Breast epithelium (tissue), 4 donors: ENCODE measurements at places on chromosomes 3 and 15.

DNA sequence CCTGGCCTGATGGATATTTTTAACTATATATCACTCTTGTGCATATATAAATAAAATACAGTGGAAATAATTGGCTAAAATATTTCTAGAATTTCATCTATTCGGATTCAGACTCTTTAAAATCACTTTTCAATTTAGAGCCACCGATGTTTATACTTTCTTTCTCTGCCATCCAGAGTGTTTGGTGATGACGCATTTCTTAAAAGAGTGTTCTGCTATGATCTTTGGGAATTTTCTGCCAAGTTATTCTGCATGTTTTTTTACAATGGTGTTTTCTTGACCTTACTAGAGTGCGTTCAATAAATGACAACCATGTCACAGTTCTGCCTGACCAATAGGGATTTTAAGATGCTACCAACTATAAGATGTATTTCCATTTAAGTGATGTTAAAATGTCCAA lies 30.2 kb downstream of the PPP2R3A start:
- no peak for DNase-seq

DNA sequence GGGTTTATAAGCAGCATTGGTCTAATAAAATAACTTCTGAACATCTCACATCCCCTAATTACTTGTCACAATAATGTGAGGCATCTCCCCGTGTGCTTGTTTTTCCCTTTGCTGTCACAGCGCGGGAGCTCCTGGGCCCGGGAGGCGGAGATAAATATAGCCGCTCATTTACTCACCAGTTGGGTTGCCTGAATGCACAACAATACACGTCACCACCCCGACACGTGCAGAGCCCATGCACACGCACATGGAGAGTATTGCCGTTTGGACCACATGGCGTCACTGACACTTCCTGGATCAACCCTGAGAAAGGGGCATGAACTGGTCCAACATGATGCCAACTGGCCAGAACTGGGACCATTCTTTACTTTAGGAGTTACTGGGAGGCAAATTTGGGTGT lies 76.2 kb downstream of the MRPL46 start:
- DNase-seq, result no peak

GRCh38 chr15:56215769-56216168 lies 27.9 kb downstream of the RFX7 start:
- DNase-seq, result no peak

DNA sequence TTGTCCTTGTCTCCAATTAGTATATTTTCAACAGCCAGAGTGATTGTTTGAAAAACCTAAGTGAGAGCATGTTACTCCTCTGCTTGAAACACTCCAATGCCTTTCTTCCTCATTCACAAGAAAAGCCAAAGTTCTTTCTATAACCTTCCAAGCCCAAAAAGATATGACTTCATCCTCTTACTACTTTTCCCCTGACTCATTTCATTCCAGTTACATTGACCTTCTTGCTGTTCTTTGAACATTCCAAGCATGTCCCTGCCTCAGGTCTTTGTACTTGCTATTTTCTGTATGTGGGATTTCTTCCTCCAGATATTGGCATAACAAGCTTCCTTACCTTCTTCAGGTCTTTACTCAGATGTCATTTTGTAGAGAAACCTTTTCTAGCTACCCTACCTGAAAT lies 28.3 kb downstream of the EHHADH start:
- no peak for DNase-seq

- DNase-seq, result no peak
Measured at GRCh38 chr15:63992300-63992699, 54.0 kb downstream of the DAPK2 start.

DNA sequence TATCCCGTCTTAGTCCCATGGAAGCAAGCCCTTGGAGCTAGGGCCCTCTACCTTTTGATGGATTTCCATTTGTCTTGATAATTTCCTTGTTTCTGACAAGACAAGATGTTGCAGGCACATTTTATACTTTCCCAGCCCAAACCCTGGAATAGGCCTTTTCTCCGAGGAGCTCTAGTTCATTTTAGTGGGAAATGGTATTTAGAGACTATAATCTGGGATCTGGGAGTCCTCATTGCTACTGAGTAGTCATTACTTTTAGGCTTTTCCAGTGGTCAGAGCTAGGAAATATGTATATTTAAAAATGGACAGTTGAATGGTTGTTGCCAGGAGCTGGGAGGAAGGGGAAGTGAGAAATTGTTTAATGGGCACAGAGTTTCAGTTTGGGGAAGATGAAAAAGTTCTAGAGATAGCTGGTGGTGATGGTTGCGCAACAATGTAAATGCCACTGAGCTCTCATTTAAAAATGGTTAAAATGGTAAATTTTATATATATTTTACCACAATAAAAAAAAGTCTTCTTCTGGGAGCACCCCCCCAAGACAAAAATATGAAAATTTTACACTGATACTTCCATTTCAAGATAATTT lies 31.6 kb downstream of the MLH1 start:
- DNase-seq, result no peak

- no peak for DNase-seq
Measured at GRCh38 chr3:149801195-149801594, 8.8 kb upstream of the ANKUB1 start.

DNA sequence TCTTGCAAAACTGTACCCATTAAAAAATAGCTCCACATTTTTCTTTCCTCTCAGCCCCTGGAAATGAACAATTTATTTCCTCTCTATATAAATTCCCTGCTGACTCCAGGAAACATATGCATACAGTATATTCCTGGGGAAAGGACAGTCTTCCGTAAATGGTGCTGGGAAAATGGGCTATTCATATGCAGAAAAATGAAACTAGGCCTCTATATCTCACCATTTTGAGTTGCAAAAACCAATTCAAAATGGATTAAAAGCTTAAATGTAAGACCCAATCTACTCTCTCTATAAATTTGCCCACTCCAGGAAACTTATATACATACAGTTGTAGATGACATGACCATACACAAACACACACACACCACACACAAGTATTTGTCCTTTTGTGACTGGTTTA lies 85.9 kb upstream of the GPR149 start:
- DNase-seq, result no peak

DNA sequence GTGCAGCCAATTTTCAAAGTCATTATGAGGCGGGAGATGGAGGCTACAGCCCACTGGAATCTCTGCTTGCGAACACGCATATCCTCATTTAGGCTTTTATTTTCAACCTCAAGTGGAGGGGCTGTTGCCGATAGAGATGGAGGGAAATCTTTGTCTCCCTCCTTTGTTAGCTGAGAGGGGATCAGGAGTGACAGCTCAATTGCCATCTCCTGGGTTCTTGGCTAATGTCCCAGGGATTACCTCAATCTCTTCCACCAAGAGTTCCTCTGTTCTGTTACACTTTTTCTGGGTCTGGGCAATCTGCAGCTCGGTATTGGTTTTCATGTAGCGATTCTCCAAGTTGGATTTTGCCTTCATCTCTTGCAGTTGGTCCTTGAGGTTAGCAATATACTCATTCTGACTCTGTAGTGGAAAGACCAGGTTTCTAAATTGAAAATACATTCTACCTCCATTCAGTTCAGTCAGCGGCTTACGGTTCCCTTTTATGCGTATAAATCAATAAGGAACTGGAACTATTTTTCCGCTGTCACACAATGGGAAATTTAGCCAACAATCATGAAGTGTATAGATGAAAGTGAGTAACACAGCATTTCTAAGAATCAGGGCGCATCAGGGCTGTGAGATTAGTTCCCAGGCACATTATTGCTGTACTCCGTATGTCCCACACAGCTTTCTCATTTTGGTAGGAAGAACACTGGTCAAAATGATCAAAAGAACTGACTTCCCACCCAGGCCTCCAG lies 36.2 kb upstream of the RPL35A start:
- DNase-seq, result no peak

GRCh38 chr3:171531716-171532115 lies 71.5 kb upstream of the TNIK start:
- no peak for DNase-seq

DNA sequence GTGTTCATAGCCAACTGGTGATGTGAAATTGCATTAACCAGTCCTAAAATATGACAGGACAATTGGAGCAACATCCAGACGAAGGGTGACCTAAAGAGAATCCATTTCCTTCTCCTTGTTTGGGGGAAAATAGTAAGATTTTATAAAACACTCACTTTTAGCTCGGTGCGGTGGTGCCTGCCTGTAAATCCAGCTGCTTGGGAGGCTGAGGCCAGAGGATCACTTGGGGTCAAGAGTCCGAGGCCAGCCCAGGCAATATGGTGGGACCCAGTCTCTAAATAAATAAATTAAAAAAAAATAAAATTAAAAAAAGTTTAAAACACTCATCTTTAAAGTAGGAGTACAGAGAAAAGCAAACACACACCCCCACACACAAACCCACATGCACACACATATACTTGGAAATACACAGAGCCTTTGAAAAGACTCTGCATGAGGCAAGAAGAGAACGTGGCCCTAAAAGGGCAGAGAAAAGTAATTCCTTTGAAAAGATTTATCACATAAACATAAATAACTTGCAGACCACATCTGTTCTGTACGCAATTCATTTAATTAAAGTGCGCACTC lies 14.1 kb upstream of the LOXL1 start:
- no peak for DNase-seq

GRCh38 chr15:95162069-95162468 lies 930.7 kb downstream of the MCTP2 start:
- no peak for DNase-seq

GRCh38 chr15:52857471-52857870 lies 67.3 kb upstream of the ONECUT1 start:
- DNase-seq, result no peak

DNA sequence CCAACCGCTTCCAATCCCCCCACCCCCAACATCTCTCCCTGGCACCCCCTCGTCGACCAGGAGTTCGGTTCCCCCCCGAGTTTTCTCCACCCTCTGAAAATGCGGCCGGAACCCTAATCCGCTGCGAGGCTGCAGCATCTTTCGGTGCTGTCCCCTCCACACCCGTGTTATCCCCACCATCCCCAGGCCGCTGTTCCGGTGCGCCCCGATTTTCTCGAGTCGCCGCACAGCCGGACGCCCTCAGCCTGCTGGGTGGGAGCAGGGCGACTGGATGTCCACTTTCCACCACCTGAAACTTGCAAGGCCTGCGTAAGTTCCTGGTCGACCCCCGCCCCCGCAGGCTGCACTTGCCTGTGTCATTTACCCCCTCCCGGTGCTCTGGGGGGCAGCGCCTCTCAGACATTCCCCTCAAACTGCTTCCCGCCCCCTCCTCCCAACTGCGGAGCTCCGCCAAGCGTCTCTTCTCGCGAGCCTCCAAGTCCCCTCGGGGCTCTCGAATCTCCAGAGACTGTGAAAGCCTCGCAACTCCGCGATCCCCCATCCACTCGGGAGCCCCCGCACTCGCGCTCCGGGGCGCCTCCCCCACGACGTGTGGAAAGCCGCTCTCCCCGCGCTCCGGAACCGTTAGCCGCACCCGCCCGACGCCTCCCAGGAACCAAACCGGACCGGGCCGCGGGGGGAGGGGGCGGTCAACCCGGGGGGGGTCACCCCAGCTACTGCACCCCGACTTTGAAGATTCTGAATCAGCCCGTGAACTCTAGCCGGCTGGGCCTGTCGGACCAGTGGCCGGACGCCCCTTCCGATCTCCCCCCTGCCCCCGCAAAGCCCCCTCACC lies 566 bp downstream of the ETV5 start:
- DNase-seq, result no peak

GRCh38 chr3:140117096-140117526 lies 182.1 kb downstream of the CLSTN2 start:
- no peak for DNase-seq

DNA sequence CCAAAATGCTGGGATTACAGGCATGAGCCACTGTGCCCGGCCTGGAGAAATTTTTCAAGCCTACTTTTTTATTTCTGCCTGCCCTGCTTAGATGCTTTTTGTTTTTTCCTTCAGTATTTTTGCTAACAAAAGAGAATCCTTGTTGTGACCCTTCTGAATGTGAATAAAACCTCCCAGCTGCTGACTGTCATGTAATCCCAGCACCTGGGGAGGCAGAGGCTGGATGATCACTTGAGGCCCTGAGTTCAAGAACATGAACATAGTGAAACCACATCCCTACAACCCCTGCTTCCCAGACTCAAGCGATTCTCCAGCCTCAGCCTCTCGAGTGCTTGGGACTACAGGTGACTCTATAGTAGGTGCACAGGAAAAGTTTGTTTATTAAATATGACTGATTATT lies 84.9 kb downstream of the SOX2 start:
- DNase-seq, result no peak

DNA sequence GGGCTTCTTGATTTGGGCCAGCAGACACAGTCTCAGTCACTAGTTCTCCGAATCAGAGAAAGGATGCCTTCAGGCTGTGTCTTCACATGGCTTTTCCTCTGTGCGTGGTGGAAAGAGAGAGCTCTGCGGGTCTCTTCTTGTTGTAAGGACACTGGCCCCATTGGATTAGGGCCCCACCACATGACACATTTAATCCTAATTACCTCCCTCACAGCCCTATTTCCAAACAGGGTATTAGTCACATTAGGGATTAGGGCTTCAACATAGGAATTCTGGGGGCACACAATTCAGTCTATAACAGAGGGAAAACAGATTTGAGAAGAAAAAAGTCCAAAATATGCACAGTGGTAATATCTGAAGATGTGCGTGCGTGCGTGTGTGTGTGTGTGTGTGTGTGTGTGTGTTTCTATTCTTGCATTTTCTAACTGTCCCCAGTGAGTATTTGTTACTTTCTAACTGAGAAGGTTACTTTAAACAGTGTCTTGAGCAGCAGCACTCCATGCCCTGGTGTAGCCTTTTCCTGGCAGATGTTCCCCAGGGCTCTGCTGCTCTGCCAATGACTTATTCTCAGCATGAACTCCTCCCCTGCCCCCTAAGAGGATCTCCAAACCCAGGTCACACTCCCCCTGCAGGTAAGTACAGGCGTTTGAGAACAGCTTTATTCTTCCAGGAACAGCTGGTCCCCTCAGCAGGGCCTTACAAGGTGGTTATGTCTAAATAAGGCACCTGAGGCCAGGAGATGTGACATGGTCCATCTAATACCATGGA lies 72.9 kb downstream of the RPL39L start:
- no peak for DNase-seq

- DNase-seq, result no peak
Measured at GRCh38 chr15:41949401-41950126, 22.8 kb downstream of the EHD4 start.

DNA sequence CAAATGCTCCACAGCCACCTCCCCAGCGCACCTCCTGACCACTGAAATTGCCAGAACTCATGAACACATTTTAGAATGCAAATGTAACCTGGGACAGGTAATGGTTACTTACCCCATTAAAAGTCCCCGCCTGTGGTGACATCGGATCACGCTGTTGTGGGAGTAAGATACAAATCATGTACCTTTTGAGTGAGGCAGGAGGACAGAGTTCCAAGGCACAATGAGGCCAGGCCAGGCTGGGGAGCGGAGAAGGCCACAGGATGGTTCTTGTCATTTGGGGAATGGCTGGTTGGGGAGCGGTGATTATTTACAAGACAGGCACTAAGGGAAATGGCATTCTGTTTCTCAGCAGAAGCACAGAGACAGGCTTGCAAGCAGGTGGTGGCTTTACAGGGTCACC lies 490.0 kb downstream of the EDEM1 start:
- DNase-seq, result no peak
